ENCODE measurements at places on chromosomes 5 and 9.

- DNase-seq = no peak
Observed at GRCh38 chr9:83034026-83034425, 28.9 kb downstream of the RASEF start.

GRCh38 chr5:142301540-142301939 lies 23.3 kb downstream of the SPRY4 start:
- no peak for DNase-seq

DNA sequence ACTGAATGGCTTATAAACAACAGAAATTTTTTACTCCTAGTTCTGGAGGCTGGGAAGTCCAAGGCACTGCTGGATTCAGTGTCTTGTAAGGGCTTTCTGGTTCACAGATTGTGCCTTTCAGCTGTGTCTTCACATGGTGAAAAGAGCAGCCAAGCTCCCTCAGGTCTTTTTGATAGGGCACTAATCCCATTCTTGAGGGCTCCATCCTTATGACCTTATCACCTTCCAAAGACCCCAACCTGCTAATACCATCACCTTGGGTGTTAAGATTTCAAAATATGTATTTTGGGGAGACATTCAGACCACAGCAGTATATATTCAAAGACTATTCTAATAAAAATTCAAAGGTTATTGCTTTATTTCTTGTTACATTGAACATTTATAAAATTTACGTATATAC lies 16.5 kb upstream of the POC5 start:
- no peak for DNase-seq

- DNase-seq = no peak
Observed at GRCh38 chr9:18138656-18139055, 335.3 kb upstream of the ADAMTSL1 start.

DNA sequence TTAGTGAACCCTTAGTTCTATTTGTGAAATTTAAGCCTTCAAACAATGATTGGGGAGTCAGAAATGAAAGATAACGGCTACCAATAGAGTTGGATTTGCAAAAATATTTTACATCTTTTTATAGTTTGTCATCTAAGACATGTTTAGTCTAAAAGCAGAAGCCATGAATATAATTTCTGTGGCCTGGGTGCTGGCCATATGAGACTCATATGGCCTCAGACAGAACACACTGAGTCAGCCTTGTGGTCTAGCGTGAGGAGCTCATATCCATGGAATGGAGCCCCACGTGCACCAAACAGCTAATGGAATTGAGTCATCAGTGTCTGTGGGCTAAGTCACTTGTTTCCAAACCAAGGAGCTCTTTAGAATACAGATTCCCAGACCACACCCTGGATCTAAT lies 240.7 kb upstream of the NREP start:
- no peak for DNase-seq

DNA sequence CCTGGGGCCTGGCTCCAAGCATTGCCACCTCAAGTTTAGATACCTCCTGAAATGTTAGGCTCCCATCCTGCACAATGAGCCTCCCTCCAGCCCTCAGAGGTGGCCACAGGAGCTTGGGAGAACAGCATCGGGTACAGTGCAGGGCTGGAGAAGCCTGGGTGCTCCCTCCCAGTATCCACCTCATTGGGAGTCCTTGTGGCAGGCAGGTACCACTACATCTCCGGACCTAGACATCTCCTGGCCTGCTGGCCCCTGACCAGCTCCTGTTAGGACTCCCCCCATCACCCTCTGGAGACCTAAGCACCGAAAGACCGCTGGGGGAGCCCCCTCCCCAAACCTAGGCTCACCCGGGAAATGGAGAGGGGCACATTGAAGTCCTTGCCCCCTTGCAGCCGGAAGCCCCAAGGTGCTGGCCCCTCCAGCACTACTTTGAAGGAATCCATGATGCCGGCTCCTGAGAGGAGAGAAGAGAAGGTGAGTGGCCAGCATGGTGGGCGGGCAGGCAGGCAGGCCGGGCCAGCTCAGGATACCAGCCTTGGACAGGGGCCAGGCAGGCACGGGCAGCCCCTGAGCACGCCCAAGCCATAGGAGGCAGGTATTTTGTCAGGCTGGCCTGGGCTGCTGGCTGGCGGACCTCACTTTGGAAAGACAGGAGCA lies 1.2 kb downstream of the PDLIM7 start:
- peak; percentile 85 for DNase-seq

GRCh38 chr5:163580516-163580915 lies 75.1 kb downstream of the MAT2B start:
- no peak for DNase-seq

DNA sequence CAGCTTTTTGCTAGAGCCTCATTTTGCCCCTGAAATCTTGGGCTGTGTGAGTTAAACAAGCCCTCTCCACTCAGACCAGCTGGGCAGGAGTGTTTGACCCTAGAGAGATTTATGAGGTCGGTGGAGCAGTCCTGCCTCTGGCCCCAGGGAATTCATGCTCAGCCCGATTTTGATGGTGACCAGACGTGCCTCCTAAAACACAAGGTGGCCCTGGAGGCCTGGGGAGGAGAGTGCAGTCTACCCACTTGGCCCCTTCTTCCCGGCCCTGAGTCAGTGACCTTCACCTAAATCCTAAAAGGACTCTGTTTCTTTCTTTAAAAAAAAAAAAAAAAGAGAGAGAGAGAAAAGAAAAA lies 86.6 kb upstream of the SAP30L start:
- peak; percentile 84 for DNase-seq

GRCh38 chr9:96214635-96215034 lies 87.3 kb downstream of the HSD17B3 start:
- DNase-seq = no peak

DNA sequence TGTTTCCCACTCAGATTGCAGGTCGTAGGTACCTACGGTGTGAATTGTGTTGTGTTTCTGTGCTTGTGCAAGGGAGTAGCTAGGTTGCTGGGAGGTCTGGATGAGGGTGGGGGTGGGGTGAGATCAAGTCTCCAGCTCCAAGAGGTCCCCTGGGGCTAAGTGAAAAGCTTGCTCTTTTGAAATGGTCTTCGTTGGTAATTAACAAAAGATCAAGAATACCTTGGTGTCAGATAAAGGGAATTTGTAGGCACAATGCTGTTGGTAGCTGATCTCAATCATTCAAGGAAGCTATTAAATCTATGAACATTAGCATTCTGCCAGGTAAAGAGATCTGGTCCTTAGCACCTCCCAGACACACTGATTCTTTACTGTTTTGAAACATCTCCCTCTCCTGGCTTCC lies 928 bp upstream of the PCDHGC4 start:
- DNase-seq = no peak

GRCh38 chr9:137313956-137314560 lies 12.0 kb upstream of the NRARP start:
- no peak for DNase-seq

DNA sequence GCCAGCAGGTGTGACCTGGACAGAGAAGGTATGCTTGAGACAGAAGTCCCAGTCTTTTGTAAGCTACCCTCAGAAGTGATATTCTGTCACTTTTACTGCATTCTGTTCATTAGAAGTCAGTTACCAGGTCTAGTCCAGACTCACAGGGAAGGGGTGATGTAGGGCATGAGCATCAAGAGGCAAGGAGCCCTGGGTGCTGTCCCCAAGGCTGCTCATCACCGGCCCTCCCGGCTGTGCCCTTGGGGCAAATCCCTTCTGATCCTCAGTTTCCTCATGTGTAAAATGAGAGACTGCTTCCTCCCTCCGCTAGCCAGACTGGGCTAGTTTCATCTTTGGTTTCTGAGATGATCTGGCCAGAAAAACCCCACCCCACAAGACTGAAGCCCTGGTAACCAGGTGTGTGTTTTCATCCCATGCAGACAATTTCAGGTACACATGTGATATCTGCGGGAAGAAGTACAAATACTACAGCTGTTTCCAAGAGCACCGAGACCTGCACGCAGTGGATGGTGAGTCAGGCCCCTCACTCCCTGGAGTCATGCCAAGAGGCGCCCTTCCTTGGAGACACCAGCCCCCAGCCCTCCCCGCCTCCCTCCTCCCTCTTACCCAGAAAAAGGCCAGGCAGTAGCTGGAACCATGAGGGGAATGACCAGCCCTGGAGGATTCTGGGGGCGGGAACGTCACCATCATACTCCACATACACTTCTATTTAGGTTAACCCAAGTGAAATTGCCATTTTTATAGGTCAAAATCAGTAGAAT lies 71.0 kb downstream of the AMBP start:
- no peak for DNase-seq

Data from SK-N-DZ (cell line).